T follicular helper cell (primary cell): ENCODE measurements at places on chromosomes 12 and 14.

DNA sequence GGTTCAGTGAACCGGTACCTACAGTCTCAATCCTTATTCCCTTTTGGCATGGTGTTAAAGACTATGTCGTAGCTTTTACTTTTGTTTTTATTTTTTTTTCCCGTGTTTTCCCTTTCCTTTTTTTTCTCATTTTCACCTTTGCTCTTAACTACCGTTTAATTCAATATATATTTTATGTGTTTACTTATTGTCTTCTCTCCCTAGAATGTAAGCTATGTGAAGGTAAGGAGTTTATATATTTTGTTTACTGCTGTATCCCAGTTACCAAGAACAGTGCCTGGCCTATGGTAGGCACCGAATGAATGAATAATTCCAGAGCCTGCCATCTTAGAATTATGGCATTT, 261 bp upstream of the MLH3 start:
- DNase-seq, result no peak

GRCh38 chr12:54196396-54196795, 7.6 kb upstream of the SMUG1 start:
- DNase-seq, result no peak

DNA sequence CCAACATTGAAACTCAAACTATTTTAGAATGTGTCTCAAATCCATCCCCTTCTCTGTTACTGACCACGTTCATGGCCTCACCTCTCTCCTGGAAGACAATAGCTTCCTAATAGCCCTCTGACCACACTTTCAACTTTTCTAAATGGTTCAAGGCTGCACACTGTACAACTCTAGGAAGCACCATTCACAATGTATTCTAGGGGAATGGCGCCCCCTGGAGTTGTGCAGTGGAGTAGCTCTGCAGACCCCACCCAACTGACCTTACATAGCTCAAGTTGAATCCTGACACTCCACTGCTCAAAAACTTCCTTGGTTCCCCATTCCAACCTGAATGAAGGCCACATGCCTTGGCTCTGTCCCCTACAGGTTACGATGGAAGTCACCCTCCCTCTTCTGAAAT, 77.6 kb downstream of the GAS2L3 start:
- DNase-seq, result no peak

DNA sequence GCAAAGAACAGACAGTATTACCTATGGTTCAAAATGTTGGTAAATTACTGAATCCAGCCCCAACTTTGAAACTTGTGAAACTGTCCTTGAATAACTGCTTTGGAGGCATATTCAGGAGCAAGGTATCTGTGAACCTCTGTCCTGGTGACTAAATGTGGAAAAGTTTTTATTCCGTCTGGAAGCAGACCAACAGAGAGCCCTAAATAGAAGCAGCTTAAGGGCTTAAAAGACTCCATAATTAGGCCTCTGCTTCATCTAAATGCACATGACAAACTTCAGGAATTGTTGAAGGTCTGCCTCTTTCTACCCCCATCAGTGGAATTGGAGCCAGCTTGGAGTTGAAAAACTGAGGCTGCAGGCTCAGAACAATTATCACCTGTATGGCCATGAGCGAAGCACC, 276.5 kb downstream of the KCNH5 start:
- DNase-seq, result no peak

DNA sequence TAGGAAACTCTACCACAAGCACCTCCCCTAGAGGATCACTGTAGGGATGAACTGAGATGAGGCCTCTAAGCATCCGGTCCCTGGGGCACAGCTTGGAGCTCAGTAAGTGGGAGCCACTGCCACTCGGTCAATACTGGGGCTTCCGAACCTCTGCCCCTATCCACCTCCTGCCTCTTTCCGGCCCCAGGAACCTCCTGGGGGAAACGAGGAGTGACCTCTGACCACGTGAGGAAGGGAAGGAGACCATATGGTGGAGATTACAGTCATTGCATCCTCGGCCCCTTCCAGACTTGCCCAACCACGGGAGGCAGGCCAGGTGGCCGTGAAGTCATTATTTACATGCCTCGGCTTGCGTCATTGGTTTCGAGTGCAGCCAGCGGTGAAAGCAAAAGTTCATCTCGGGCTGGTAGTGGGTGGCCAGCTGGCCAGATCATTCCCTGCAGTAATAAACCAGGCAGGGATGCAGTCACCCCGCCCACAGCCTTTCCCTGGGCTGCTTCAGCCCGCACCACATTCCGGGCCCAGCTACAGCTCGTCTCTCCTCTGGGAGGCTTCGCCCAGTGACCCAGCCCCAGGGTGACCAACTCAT, 65.4 kb downstream of the C14orf132 start:
- no peak for DNase-seq
